ENCODE measurements at places on chromosomes 6 and 20.
A peak's percentile ranks its signal among the peaks of the same experiment; 100 is the strongest.

GRCh38 chr20:19823971-19824370 lies 65.9 kb downstream of the RIN2 start:
- DNase-seq: no peak

- DNase-seq: no peak
Observed at GRCh38 chr20:61748376-61748775, 317.3 kb downstream of the TAF4 start.

DNA sequence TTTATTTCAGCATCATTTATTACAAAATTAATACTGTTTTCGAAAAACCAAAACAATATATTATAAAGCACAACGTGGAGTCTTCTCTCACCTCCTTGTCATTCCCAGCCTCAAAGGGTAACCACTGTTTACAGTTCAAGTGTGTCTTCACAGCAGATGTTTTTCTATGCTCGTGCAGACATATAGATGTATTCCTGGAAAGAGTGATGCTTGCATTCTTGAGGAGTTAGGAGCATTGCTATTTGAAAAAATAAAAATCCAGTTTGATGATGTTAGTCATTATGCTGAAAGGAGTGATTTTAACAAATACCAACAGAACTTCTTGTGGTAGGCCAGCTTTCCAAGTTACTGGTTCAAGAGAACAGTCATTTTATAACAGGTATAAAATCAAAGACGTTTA lies 234.9 kb downstream of the BCKDHB start:
- no peak for DNase-seq

GRCh38 chr6:167115054-167115453 lies 7.8 kb upstream of the CCR6 start:
- DNase-seq: no peak

GRCh38 chr6:167676666-167677421 lies 149.9 kb upstream of the AFDN start:
- no peak for DNase-seq

- DNase-seq: peak; percentile 32
Observed at GRCh38 chr6:17015551-17016381, 86.1 kb upstream of the STMND1 start.

DNA sequence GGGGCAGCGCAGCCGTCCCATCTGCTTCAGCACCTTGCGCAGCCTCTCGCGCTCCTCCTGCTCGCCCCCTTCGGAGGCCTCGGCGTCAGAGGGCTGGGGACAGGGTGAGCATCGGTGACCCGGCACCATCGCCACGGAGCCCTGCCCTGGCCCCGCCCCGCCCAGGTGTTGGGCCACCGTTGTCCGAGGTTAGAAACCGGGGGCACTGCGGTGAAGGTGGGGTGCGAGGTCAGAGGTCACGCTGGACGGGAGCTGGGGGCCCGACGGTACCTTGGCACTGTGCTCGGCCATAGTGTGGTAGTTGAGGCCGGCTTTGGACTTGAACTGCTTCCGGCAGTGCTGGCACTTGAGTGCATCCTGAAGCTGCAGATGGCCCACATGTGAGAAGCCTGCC lies 6.4 kb downstream of the ZNF512B start:
- DNase-seq: no peak

GRCh38 chr6:110776413-110776812 lies 38.9 kb downstream of the CDK19 start:
- no peak for DNase-seq

GRCh38 chr20:60372275-60372674 lies 414.1 kb downstream of the CDH26 start:
- DNase-seq: no peak

GRCh38 chr6:123000244-123000770 lies 4.3 kb downstream of the CLVS2 start:
- no peak for DNase-seq

DNA sequence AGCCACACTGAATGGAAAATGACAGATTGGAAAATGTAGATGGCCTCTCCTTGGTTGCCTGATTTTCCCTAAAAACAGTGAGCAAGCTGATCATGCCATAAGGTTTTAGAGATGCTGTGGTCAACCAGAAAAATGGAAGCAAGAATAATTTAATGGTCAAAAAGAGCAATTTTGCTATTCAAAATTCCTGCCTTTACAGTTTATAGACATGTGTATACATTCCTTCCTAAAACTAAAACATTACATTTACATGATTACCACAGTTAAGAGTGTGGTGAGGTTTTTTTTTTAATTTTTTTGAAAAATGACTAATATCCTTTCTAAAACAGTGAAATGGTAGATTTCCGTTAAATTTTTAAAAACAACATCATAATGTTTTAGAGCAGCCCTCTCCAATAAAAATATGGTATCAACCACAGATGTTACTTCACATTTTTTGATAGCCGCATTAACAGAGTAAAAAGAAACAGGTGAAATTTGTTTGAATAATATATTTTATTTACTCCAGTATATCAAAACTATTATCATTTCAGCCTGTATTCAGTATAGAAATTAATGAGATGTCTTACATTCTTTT lies 407.0 kb upstream of the SOX4 start:
- no peak for DNase-seq
